Type B pancreatic cell (in vitro differentiated cells): ENCODE measurements at places on chromosomes 5 and 9. TPM values are rescaled to one million over a fixed set of nuclear protein-coding genes. Genes with fewer than 3 reads are reported as not detected.

- no peaks in the 10 kb centered on the region for H3K27me3 ChIP-seq
- no peak for DNase-seq
- H3K36me3 ChIP-seq, result peaks cover 26% of the 10 kb centered on the region
These were observed 30.1 kb upstream of the FAM120AOS start for GRCh38 chr9:93483497-93483896.

- no peak for DNase-seq
- no peak overlapping the region for H3K4me3 ChIP-seq
- no peak overlapping the region for H3K27ac ChIP-seq
These were observed 213.2 kb downstream of the TMC1 start for GRCh38 chr9:72734631-72735030.

DNA sequence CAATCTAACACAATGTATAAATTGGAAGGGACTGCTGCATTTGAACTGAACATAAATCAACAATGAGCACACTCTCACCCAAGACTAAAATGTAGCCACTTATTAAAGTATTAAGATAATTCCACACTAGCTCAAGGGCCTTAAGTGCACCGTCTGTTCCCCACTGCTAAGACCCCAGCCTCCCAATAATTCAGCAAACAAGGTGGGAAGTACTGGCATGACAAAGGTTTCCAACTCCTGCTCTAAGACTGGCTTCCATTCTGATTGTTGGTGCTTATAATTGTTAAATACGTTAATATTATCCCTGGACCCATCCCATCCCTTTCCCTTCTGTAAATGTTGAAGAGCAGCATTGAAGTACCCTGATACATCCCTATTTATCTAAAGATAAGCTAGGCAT, 636.7 kb downstream of the NR2F1-AS1 start:
- peaks cover 18% of the 10 kb centered on the region for H3K4me1 ChIP-seq
- H3K4me3 ChIP-seq, result no peak overlapping the region
- no peak for DNase-seq
- no peak overlapping the region for H3K27ac ChIP-seq
- no peaks in the 10 kb centered on the region for H3K36me3 ChIP-seq

GRCh38 chr5:141603923-141604717, 14.7 kb downstream of the DIAPH1 start:
- DNase-seq, result no peak
- peak overlapping the region; percentile 32 for H3K4me3 ChIP-seq
- peaks cover 11% of the 10 kb centered on the region for H3K4me1 ChIP-seq
- H3K27ac ChIP-seq, result peak overlapping the region; percentile 97
- H3K27me3 ChIP-seq, result no peaks in the 10 kb centered on the region

Gene SCGB3A2
- total RNA-seq, result 1.4 TPM in 1 of 2 replicates, not detected in the other

GRCh38 chr5:154214371-154215106, 24.0 kb downstream of the GALNT10 start:
- peaks cover 4% of the 10 kb centered on the region for H3K27me3 ChIP-seq
- no peak for DNase-seq
- peaks cover 11% of the 10 kb centered on the region for H3K36me3 ChIP-seq
- H3K27ac ChIP-seq, result no peak overlapping the region

Gene PTPDC1
- total RNA-seq, result 6.1 and 7.9 TPM in 2 replicates

- no peak for DNase-seq
- H3K4me1 ChIP-seq, result peaks cover 7% of the 10 kb centered on the region
- no peaks in the 10 kb centered on the region for H3K36me3 ChIP-seq
- H3K27ac ChIP-seq, result peak overlapping the region; percentile 2
- peaks cover 9% of the 10 kb centered on the region for H3K27me3 ChIP-seq
These were observed 587.6 kb upstream of the CDH18 start for GRCh38 chr5:20575571-20575970.

DNA sequence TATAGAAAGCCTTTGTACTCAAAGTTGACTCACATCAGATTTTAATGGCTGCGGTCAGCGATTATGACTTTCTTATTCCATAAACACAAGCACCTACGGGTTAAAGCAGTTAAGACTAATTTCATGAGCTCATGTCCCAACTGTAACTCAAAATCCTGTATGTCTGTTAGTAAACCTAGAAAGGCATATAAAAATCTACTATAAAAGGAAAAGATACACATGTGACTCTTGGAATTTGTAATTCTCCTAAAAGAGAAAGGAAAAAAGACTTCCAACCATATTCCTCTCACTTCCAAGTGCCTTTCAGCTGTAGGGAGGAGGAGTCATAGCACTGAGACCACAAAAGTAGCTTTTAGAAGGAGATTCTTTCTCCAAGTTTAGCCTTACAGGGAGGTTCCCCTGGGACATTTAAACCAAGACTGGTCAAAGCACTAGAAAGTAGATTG, 129.1 kb downstream of the EBF1 start:
- H3K27ac ChIP-seq, result no peak overlapping the region
- no peak overlapping the region for H3K4me3 ChIP-seq
- H3K27me3 ChIP-seq, result peaks cover 36% of the 10 kb centered on the region
- H3K36me3 ChIP-seq, result no peaks in the 10 kb centered on the region
- H3K4me1 ChIP-seq, result peaks cover 30% of the 10 kb centered on the region

GRCh38 chr9:98121058-98121457, 2.0 kb upstream of the TRIM14 start:
- DNase-seq, result no peak
- H3K27ac ChIP-seq, result peak overlapping the region; percentile 83
- H3K4me1 ChIP-seq, result peaks cover 13% of the 10 kb centered on the region
- H3K4me3 ChIP-seq, result no peak overlapping the region

Gene CCL19
- total RNA-seq, result not detected in 2 replicates

DNA sequence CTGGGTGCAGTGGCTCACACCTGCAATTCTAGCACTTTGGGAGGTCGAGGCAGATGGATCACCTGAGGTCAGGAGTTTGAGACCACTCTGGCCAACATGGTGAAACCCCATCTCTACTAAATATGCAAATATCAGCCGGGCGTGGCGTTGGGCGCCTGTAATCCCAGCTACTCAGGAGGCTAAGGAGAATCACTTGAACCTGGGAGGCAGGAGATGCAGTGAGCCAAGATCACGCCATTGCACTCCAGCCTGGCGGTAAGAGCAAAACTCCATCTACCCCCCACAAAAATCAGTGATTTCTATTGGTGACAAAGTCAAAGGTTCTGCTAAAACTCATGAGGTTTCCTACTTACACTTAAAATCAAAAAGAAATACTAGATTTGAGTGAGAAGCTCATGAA, 18.8 kb downstream of the CSNK1A1 start:
- DNase-seq, result no peak
- peaks cover 26% of the 10 kb centered on the region for H3K4me1 ChIP-seq
- peaks cover 26% of the 10 kb centered on the region for H3K36me3 ChIP-seq
- no peak overlapping the region for H3K4me3 ChIP-seq
- H3K27me3 ChIP-seq, result no peaks in the 10 kb centered on the region

Gene LMX1B
- 13.6 and 33.6 TPM in 2 replicates for total RNA-seq

DNA sequence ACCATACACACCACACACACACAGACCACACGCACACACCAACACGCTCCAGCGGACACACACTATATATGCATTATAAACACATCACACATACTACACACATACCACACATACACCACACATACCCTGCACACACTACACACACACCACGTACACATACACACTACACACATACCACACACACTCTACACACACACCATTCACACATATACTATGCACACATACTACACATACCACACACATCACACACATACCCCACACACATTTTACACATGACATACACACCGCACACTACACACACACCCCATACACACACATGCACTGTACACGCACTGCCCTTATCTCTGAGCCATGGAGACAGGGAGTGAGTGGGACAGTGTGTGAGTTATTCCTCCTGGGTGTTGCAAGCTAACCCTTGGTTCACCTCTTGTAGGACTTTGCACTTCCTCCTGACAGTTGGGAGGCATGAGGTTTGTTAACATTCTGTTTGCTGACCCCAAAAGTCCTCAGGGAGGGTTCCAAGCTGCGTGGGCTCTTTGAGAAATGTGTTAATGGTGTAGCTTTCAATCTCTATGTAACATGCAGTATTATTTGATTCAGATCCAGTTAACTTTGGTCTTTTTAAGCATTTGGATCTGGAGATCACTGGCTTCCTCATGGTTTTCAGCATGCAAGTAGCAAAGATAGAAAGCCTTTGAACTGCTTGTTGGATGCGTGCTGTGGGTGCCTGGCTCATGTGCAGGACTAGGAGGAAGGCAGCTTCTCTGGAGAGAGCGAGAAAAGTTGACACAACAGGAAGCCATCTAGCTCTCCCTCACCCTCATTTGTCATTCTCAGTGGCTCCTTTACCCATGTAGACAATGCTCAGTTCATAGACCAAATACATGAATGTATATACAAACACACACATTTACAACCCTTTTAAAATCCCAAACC, 13.7 kb downstream of the IL31RA start:
- no peaks in the 10 kb centered on the region for H3K27me3 ChIP-seq
- no peaks in the 10 kb centered on the region for H3K4me1 ChIP-seq
- H3K4me3 ChIP-seq, result no peak overlapping the region
- no peak for DNase-seq

Gene LOX
- total RNA-seq, result 0.90 and 6.6 TPM in 2 replicates

DNA sequence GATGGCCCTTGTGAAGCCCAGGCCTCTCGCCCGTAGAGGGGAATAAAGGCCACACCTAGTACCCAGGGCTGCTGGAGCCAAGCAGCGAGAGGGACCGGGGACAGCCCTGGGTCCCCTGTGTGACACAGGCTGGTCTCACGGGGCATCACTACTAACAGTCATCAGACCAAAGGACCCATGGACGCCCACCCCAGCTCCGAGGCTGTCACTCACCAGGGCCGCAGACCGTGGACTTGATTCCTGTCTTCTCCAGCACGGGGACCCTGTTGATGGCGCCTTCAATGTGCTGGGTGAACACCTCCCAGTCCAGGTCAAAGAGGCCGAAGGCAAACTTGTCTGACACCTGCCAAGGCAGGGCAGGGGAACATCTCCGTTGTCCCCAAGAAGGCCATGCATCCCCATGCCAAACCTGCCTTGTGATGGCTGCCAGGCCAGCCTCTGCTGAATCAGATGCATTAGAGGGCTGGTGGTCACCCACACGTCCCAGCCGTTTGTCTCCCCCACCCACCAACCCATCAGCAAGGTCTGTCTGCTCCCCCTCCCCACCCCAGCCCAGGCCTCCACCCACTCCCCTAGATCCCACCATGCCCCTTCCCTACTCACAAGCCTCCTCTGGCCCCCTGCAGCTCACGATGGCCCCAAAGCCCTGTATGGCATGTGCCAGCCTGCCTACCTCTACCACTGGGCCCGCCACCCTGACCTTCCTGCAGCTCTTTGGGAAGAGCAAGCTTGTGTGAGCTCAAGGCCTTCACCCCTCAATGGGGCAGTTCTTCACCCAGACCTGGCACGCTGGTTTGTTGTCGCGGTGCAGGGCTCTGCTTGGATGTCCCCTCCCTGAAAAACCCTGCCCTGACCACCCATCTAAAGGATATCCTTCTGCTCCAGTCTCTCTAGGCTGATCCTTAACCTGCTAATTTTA, 20.8 kb downstream of the SARDH start:
- H3K4me1 ChIP-seq, result peaks cover 4% of the 10 kb centered on the region
- no peak for DNase-seq
- no peak overlapping the region for H3K27ac ChIP-seq
- H3K36me3 ChIP-seq, result no peaks in the 10 kb centered on the region
- H3K27me3 ChIP-seq, result no peaks in the 10 kb centered on the region

DNA sequence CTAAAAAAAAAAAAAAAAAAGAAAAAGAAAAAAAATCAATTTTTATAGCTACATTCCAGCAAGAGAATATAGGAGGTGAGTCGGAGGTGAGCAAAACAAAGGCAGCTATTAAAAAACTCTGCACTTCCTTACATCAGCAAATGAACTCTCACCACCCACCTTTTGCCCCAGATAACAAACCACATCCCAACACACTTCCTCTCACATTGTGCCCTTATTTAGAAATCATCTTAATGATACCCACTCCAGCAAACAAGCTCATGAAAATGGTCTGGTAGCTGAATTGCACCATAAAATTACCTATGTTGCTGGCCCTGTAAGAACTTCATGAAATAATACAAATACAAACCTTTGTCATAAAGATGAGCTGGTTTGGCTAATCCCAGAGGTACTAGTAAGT, 82.9 kb downstream of the CEMIP2 start:
- no peak overlapping the region for H3K4me3 ChIP-seq
- no peak overlapping the region for H3K27ac ChIP-seq
- peaks cover 19% of the 10 kb centered on the region for H3K36me3 ChIP-seq
- H3K4me1 ChIP-seq, result peaks cover 29% of the 10 kb centered on the region
- no peak for DNase-seq

- no peaks in the 10 kb centered on the region for H3K27me3 ChIP-seq
- no peak for DNase-seq
- no peak overlapping the region for H3K27ac ChIP-seq
- H3K4me3 ChIP-seq, result no peak overlapping the region
- no peaks in the 10 kb centered on the region for H3K4me1 ChIP-seq
These were observed 362.3 kb downstream of the MAT2B start for GRCh38 chr5:163867738-163868137.

- H3K4me1 ChIP-seq, result peaks cover 21% of the 10 kb centered on the region
- no peaks in the 10 kb centered on the region for H3K36me3 ChIP-seq
- DNase-seq, result no peak
- H3K27ac ChIP-seq, result peak overlapping the region; percentile 59
- peaks cover 6% of the 10 kb centered on the region for H3K27me3 ChIP-seq
These were observed 11.3 kb downstream of the RGS14 start for GRCh38 chr5:177368869-177369644.

GRCh38 chr9:8868632-8869031, 1069.1 kb upstream of the DMAC1 start:
- H3K36me3 ChIP-seq, result no peaks in the 10 kb centered on the region
- peaks cover 15% of the 10 kb centered on the region for H3K4me1 ChIP-seq
- H3K4me3 ChIP-seq, result no peak overlapping the region
- H3K27ac ChIP-seq, result no peak overlapping the region
